ENCODE measurements at places on chromosomes 3 and 15.

DNA sequence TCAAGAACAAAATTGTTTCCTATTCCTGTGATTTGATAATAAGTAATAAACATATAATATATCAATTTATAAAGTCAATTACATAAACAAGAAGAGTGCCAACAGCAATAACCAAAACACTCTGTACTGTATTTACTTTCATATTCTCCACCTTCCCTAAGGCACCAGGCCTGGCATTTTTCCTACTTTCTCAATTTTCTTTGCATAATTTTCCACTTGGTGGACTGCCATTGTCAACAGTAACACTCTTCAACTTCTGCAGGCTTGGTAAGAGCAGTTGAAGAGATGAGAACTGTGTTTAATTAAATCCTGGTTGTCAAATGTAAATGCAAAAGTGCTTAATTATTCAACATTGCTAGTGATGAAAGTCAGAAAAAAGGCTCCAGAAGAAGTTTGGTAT, 229.8 kb upstream of the PLSCR5 start:
- DNase-seq = no peak

- no peak for DNase-seq
These were observed 64.4 kb downstream of the PHC3 start for GRCh38 chr3:170117134-170117533.

DNA sequence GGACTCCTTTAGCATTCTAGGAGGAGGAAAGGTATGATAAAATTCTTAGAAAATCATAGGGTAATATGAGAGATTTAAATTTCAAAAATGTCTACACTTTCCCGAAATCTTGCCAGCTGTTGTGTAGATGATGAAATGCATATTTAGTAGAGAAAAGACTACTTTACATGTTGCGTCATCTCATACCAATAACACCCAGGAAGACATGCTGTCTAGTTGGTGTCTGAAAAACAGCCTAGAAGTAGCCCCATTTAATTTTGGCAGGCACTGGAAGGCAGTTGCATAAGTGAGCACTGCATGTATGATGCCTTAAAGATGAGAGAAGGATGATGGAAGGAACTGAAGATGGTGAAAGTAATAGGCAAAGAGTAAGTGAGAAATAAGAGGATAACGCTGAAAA, 310.5 kb upstream of the TPM1 start:
- DNase-seq = no peak

DNA sequence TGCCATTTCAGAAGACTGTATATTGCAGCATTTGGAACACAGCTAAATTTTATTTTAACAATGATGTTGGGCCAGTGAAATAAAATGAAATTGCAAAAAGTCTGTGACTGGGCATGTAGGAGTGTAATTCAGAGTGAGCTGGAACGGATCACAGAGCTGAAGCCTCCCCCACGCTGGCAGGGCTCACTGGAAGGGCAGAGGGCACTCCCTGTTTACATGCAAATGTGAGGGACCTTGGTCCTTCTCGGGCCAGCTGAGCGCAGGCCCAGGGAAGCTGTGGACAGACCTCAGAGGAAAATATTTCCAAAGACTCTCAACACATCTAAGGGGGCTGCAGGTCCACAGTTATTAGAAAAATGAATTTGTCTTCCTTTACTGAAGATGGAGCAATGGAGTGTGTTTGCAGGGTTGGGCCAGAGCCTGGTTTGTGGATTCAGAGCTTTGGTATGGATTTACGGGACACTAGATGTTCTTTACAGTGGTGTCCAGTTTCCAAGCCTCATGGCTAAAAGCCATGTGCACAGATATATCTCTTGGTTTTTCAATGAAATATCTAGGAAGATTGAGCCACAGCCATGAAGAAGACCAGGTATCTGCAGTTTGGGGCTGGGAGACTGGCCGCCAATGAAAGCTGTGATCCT, 32.0 kb downstream of the TRPM1 start:
- DNase-seq = no peak

DNA sequence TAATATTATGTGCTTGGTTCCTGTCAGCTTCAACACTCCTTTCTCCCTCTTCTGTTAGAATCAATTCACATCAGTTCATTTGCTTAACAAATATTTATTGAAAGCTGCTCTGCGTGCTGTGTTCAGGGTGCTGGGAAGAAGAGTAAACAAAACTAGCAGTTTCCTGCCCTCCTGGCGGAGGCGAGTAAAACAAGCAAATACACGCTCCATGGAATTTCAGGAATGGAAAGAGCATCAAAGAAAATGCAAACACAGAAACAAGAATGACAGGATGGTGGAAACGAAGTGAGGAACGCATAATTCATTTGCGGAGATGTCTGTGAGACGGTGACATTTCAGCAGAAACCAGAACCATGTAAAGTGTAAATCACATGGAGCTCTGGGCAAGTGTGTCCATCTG, 49.4 kb upstream of the SPTSSB start:
- DNase-seq = no peak

DNA sequence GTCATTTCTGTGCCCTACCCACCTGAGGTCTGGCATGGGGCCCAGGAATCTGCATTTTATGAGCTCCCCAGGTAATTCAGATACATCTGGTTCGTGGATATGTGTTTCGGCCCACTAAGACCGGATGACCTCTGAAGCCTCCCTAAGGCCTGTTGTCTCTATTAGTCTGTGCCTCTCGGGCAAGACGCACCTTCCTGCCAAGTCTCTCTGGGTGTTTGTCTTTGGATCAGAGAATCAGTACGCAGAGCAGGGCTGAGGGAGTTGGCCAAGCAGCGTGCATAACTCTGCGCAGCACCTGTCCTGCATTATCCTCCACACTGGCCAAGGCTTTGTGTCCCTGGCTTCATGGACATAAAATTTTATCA, 181.0 kb downstream of the THSD4 start:
- no peak for DNase-seq

GRCh38 chr3:64888165-64888564, 200.4 kb upstream of the ADAMTS9 start:
- no peak for DNase-seq

Measured in stimulated activated CD8-positive, alpha-beta memory T cell treated with anti-CD3 and anti-CD28 coated beads, Interleukin-7, amount 100 ng/mL, for 24 hours (primary cell).